GF-D8 (cell line): ENCODE measurements at places on chromosomes 11 and 22.

GRCh38 chr11:19380375-19380774 lies 139.6 kb upstream of the E2F8 start:
- no peak for DNase-seq

- DNase-seq: no peak
Measured at GRCh38 chr11:73175551-73176144, 33.5 kb upstream of the FCHSD2 start.

DNA sequence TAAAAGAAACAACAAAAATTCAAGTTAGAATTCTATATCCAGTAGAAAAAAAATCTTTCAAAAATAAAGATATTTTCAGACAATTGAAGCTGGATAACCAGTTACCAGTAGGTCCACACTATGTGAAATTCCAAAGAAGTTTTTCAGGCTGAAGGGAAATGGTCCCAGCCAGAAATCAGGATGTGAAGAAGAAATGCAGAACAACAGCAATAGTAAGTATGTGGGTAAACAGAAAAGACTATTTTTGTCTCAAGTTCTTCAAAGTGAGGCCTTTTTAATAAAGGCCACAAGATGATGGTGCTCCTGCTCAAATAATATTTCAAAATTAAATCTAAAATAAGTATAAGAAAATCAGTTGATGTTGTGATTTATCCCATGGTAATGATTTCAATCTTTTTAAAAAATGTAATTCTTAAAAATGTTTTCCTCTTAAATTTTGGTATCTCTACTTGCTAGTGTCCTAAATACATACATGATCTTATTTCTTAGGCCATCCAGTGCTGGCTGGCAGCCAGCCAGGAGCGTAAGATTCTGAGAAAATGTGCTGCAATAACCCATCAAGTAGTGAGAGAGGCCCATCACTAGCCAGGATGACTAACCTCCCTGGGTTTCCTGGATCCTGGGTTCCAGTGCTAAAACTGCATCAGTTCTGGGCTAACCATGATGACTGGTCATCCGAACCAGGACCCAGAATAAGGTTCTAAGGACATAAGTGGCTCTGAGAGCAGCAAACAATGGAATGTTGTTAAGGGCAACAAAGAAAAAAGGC lies 15.6 kb upstream of the UCP3 start:
- DNase-seq: peak; percentile 42

- no peak for DNase-seq
Measured at GRCh38 chr11:7473717-7474116, 11.6 kb upstream of the OLFML1 start.

- no peak for DNase-seq
Measured at GRCh38 chr11:108432783-108433182, 34.5 kb downstream of the C11orf65 start.
